ENCODE measurements at places on chromosomes 16 and 17.

DNA sequence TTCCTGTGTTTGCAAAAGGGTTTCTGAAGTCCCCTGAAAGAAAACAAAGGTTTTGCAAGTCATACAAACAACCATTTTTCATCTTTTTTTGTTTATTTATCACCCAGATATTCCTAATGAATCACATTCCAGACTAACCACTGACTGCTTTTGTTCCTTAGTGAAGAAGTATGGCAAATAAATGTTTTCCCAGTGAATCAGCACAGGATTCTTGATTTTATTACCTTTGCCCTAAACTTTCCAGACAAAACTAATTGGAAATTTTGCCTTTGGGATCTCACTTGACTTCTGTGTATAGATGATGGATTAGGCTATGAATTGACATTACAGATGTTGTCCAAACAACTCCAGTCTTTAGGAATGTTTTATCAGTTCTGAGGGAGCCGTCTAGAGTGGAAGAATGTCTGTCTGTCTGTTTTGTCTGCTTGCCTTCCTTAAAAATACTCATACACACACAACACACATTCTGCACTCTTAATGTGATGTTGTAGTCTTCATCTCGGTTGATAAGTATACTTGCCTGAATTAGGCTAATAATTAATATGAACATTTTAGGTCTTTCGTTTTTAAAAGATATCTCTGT lies 48.9 kb downstream of the VMP1 start:
- no peak for DNase-seq

- no peak for DNase-seq
Observed at GRCh38 chr17:179781-180380, 1.6 kb downstream of the DOC2B start.

GRCh38 chr17:66836063-66837005 lies 1.4 kb downstream of the CACNG5 start:
- DNase-seq, result no peak

DNA sequence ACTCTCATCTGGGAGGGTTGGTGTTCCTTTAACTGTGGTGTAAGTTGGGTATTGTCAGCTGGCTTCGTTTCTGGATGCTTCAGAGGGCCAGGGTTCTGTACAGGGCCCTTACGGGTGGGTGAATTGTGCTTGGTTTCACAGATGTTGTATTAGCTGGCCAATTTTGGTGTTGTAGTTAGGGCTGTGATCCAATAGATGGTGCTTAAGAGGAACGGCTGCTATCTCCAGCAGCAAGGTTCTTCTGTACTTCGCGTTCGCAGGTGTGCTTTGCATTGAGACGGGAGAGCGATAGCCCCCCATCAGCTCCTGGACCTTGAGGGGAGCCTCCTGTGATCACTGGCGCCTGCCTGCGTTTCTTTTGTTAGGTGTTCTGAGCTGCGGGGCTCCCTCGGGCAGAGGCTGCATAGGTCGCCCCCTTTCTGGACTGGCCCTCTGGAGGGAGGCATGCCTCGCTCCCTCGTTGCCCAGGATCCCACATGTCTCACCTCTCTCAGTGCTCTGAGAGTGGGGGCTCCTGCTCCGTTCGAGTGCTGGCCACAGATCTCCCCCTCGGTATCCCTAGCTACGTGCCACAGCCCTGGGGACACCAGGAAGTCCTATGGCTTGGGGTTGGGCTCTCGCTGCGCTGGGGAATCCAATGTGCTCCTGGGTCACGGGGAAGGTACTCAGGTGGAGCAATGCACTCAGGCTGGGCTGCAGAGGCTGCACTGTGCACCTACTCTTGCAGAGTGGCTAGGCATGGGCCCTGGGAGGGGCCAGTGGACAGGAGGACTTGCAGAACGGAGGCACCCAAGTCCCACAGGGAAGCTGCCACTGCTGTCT lies 837 bp upstream of the PRDM7 start:
- DNase-seq, result peak; percentile 76

- no peak for DNase-seq
Observed at GRCh38 chr16:85170590-85171003, 58.3 kb upstream of the CIBAR2 start.

DNA sequence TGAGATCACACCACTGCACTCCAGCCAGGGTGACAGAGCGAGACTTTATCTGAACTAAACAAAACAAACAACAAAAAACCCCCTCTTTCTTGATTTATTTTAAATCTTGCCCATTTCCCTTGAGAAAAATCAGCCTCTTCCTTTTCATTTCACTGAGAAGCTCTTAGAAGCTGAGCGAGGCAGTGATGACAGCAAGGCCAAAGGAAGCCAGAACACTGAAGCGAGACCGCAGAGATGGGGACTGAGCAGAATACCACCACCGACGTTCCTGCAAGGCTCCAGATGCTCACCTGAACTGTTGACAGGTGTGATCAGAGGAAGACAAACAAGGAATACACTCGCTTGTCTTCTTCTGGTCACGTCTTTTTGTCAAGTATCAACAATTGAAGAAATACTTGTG lies 30.5 kb upstream of the IRF8 start:
- DNase-seq, result no peak

DNA sequence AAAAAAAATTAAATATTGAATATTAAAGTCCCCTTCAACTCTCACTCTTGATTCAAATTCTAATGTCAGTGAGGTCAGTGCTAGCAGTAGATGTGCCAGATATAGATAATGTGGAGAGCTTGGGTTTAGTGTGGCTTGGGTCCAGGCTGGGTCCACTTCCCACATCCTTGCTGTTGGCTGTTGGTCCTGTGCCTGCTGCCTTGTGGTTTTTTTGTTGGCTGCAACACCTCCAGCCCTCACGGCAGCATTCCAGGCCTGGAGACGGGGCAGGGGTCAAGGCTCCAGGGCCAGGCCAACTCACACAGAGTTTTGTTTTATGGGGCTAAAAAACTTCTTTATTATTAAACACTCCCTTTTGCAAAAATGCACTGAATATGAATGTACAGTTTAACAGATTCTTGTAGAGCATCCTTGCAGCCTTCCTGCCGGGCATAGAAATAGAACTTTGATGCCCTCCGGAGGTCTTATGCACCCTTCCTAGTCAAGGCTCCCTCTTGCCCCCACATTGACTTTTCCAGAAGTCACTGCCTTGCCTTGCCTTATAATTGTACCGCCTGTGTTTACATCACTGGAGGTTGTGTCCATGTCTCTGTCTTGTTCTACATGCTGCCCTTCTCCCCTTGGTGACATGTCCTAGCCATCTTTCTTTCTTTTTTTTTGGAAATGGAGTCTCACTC lies 25.5 kb upstream of the MYO15B start:
- DNase-seq, result no peak

DNA sequence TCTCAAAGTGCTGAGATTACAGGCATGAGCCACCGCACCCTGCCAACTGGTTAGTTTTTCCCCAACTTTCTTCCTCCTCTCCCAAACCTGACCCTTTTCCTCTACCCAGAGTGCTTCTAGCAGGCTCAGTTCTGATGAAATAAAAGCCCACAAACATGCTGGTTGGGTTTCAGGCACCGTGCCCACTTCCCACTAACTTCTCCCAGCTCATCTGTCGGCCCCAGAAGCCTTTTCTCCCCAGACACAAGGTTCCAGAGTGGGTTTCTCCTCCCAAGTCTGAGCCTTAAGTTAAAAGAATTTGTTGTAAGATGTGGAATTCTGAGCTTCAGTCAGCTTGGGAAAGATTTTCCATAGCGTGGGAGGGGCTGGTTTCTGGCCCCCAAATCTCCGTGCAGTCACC lies 11.5 kb upstream of the SCN4A start:
- DNase-seq, result peak; percentile 44

DNA sequence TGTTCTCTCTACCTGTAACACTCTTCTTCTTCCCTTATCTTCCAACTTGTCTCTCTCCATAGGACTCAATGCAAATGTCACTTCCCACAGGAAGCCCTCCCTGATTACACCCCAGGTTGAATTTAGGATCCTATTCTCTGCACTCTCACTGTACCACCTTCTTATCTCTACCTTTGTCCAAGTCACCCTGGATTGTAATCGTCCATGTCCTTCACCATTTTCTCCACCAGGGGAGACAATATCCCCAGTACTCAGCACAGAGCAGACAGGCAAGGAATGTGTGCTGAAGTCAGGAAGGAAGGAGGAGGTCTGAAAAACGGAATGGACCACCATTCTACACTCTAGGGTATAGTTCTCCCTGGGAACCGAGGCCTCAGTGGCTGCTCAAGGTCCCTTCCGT lies 14.2 kb downstream of the C16orf82 start:
- DNase-seq, result no peak

DNA sequence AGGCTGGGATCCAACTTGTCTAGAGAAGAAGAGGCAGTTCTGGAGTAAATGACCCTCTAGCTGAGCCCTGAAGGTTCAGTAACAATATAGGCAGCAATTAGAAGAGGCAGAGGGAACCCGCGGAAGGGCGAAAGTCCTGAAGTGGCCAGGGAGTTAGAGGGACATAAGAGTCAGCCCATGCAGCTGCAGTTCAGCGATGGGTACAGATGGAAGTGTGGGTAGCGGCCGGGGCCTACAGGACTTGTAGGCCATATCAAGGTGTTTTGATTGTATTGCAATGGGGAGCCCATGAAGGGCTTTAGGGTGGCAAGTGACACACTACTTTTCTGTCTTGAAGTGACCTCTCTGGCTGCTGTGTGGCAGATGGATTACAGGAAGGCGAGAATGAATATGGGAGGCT lies 3.0 kb downstream of the ELAC2 start:
- DNase-seq, result no peak

GRCh38 chr17:79984045-79984840 lies 51.4 kb downstream of the TBC1D16 start:
- DNase-seq, result no peak

GRCh38 chr16:75479421-75479990 lies 15.0 kb upstream of the TMEM170A start:
- no peak for DNase-seq

DNA sequence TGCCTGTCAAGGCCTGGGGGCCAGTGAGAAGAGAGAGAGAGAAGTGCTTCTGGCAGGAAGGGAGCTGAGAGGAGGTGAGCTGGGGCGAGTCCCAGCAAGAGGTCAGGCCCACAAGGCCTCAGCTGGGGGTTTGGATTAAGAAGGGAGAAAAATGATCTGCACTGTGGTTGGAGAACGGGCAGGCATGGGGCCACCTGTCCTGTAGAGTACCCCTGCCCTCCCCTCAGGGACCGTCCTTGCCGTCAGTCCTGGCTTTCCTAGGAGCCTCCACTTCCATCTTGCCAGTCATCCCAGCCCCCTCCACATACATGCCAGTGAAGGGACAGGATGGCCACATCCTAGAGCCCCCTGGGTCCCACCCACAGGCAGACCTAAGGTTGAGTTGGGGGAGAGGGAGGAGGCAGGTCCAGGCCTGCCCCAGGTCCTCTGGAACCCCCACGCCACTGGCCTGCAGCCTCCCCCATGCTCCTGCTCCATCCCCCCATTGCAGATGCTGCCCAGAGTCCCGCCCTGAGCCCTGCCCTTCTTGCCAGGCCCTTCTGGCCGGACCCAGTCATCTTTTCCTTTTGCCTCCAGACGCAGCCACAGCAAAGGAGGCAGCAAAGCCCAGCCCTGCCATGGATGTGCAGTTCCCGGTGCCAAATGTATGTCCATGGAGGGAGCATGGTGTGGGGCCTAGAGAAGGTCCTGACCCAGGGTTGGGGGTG lies 18.9 kb downstream of the KATNB1 start:
- no peak for DNase-seq

GRCh38 chr17:74460241-74460640 lies 6.2 kb upstream of the CD300A start:
- DNase-seq, result no peak

- DNase-seq, result no peak
Observed at GRCh38 chr17:48571826-48572417, 6.2 kb downstream of the HOXB4 start.

GRCh38 chr16:86167061-86167460 lies 268.1 kb downstream of the IRF8 start:
- DNase-seq, result no peak

DNA sequence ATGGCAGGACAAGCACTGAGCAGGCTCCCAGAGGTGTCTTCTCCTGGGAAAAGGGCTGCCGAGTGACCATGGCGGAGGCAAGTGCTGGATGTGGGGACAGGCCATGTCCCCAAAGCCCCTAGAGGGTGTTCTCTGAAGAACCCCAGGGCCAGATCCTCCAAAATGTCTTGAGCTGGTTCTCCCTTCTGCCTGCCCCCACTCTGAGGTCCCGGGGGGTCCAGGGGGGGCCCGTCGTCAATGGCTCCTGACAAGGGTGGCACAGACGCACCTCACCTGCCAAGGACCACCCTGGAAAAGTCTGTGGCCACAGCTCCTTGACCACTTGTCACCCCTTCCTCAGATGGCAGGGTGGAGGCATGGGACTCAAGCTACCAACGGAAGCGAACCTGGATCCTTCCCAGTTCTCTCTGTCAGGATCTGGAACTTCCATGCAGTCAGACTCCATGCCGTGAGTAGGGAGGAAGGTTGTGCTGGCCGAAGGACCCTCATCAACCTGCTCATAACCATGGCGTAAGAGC lies 2.3 kb upstream of the MYO1C start:
- DNase-seq, result no peak

DNA sequence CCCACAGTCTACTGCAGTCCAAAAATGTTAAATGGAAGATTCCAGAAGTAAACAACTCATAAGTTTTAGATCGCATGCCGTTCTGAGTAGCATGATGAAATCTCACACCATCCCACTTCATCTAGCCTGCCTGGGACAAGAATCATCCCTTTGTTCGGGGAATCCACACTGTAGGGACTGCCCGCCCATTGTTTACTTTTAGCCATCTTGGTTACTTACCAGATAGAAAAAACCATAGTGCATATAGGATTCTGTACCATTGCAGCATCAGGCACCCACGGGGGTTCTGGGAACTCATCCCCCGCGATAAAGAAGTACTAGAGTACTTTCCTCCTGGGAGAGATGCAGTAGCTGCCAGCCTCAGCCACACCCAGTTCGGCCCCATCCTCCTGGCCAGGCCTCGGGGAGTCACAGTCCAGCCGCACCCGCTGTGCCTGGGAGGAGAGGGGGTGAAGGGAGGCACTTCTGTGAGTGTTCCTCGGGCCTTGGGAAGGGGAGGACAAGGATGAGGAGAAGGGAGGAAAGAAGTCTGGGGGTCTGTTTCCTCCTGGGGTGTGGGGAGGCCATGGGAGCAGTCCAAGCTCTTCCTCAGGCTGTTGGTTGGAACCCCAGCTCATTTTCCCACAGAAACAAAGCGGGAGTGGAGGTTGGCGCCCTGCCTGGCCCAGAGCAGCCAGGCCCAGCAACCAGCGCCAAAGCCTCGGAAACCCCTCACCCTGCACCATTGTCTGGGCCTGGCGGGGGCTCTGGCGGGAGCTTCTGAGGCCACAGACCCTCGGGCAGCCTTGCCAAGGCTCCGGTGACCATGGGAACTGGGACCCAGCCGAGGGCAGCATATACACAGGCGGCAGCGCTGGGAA lies 8.9 kb downstream of the TRIM47 start:
- DNase-seq, result no peak

DNA sequence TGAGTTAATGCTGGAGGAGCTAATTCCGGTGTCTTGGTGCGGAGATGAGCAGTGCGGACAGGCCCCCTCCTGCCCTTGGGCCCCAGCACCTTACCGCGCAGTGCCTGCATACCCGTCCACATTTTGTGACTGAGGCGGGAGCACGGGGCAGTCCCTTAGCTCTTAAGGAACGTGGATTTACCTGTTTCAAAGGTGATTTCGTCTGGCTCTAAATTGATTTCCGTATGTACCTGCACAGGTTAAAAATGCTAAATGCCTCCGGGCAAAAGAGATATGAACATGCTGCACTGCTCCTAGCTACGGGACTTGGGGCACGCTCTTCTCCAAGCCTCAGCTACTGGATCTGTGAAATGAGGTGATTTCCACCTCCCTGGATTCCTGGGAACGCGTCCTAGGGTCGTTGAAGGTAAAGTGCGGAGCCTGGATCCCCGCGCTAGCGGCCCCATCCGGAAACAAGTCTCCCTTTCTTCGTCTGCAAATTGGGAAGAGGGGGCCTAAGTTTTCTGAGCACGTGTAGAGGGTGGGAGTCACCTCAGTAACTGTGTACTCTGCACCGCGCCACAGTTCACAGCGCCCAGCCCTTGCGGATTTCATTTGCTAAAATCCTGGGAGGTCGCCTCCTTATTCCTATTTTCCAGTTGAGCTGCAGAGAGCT lies 669 bp upstream of the CRISPLD2 start:
- DNase-seq, result no peak
